Myocyte (in vitro differentiated cells): ENCODE measurements at places on chromosomes 5 and 9.

- DNase-seq, result no peak
Measured at GRCh38 chr9:20570087-20570486, 52.2 kb downstream of the MLLT3 start.

DNA sequence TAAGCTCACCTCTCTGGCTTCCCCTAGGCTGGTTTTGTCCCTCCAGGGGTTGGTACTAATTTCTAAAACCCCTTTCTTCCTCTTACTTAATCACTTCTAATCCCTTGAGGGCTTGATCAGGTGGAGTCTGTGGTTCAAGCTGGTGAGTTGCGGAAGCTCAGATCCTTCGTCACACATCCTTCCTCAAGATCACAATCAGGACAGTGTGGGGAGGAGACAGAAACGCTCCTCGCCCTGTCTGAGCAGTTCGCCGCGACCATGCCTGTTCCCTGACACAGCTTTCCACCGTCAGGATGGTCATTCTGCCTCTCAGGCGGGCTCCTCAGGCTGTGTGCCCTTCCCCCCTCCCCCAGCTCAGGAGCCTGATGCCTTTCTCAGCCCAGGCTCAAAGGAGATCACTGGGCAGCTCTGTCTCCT is 24.3 kb downstream of the CPLX2 start:
- no peak for DNase-seq

DNA sequence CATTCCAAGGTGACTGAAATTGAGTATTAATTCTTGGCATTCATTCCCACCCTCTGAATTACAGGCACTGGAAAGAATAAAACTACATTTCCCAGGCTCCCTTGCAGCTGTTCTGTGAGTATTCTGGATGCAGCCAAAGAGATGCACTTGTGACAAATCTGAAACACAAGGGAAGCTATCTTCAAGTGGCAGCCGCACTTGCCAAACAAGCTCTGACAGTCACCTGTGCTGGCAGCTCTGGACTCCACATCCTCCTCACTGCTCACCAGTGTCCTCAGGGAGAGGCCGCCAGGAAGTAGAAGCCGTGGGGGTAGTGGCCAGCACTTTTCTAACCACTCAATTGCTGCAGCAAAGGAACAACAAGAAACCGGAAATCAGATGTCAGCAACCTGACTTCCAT is 275.0 kb downstream of the NR2F1-AS1 start:
- DNase-seq, result no peak

DNA sequence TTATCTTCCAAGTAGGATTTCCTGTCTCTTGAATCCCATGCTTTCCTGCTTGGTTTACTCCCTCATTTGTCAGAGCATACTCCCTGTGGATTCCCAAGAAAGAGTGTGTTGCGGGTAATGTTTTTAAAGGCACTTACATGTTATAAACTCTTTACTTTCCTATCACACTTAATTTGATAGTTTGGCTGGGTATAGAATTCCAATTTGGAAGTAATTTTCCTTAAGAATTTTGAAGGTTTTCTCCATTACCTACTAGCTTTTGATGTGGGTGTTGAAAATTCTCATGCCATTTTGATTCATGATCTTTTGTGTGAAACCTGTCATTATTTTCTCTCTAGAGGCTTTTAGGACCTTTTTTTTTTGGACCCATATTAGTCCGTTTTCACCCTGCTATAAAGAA is 47.2 kb upstream of the PITX1 start:
- DNase-seq, result no peak

DNA sequence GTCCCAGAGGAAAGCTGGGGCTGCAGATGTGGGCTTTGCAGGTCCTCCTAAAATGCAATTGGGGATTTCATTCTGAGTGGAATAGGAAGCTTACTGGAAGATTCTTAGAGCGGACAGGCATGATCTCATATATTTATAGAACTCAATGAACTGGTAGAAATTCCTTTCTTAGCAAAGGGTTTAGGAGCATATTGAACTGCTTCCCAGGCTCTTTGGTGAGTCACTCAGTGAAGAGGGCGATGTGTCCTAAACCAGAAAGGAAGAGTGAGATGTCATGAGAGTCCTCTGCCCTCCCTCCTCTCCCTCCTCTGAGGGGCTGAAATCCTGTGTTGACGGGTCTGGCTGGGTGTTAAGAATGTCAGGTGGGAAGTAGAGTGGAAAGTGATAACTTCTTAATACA is 26.3 kb upstream of the SEMA6A start:
- DNase-seq, result no peak
